ENCODE measurements at places on chromosomes 4 and X. TPM values are rescaled to one million over a fixed set of nuclear protein-coding genes. Genes with fewer than 3 reads are reported as not detected.
A peak's percentile ranks its signal among the peaks of the same experiment; 100 is the strongest.

The CD40LG gene
- total RNA-seq: not detected

The PWWP3B gene
- total RNA-seq: 6.8 TPM

The C4orf50 gene
- total RNA-seq: not detected

The VSIG4 gene
- 186 TPM for total RNA-seq

The TLR1 gene
- 5.3 TPM for total RNA-seq

The TMPRSS11F gene
- total RNA-seq: not detected

The TEX13B gene
- total RNA-seq: not detected

The MAP9 gene
- 14.9 TPM for total RNA-seq

The MAP3K15 gene
- total RNA-seq: 63.6 TPM

- H3K4me1 ChIP-seq: no peaks in the 10 kb centered on the region
- DNase-seq: no peak
- no peak overlapping the region for H3K4me3 ChIP-seq
- H3K36me3 ChIP-seq: no peaks in the 10 kb centered on the region
- H3K27ac ChIP-seq: no peak overlapping the region
These were observed 47.5 kb downstream of the CPZ start for GRCh38 chr4:8639777-8640720.

GRCh38 chr4:114272226-114272625 is 292.8 kb upstream of the ARSJ start:
- H3K36me3 ChIP-seq: no peaks in the 10 kb centered on the region
- H3K27ac ChIP-seq: no peak overlapping the region
- no peaks in the 10 kb centered on the region for H3K4me1 ChIP-seq
- DNase-seq: no peak
- no peak overlapping the region for H3K4me3 ChIP-seq

DNA sequence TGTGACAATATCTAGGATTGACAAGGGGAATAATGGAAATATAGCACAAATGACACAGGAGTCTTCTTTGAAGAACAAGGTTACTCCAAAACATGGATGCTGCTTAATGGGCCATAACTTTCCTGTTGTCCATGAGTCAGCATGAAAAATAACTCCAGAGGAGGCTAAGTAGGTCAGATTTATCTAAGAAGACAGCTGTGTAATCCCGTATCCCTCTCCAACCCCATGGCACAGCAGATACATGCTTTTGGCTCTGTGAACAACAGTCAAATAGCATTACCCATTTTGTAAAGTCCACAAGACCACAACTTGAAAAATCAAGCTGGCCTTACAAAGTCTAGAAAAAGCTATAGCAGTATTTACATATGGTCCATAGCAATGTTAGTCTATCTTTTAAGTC is 2.1 kb upstream of the TMEM131L start:
- H3K27ac ChIP-seq: no peak overlapping the region
- H3K36me3 ChIP-seq: no peaks in the 10 kb centered on the region
- no peak overlapping the region for H3K4me3 ChIP-seq

GRCh38 chrX:13015536-13016236 is 28.7 kb downstream of the FAM9C start:
- no peaks in the 10 kb centered on the region for H3K27me3 ChIP-seq
- no peak for DNase-seq
- peaks cover 21% of the 10 kb centered on the region for H3K4me1 ChIP-seq

GRCh38 chr4:1321486-1321885 is 25.5 kb upstream of the UVSSA start:
- peaks cover 38% of the 10 kb centered on the region for H3K36me3 ChIP-seq
- DNase-seq: no peak
- H3K4me3 ChIP-seq: no peak overlapping the region
- H3K4me1 ChIP-seq: no peaks in the 10 kb centered on the region

DNA sequence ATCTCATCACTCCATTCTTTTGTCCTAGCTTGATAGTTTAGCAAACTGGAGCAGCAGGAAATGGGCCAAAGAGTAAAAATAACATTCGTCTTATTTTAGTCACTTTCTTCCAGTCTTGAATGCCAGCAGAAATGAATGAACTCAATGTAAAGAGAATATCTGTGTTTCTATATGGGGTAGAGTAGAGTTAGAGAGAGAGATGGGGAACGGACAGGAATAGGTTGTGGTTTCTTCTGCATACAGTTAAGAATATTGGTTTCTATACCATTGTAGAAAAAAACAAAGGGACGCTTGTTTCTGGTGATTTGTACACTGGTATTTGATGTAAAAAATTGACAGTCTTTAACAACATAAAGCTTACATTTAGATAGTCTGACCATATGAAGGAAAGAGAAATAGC is 8.9 kb downstream of the GPR174 start:
- no peaks in the 10 kb centered on the region for H3K4me1 ChIP-seq
- no peak overlapping the region for H3K27ac ChIP-seq
- DNase-seq: no peak
- H3K4me3 ChIP-seq: no peak overlapping the region
- no peaks in the 10 kb centered on the region for H3K36me3 ChIP-seq

- no peaks in the 10 kb centered on the region for H3K27me3 ChIP-seq
- no peaks in the 10 kb centered on the region for H3K4me1 ChIP-seq
- DNase-seq: peak; percentile 18
- no peak overlapping the region for H3K4me3 ChIP-seq
- no peaks in the 10 kb centered on the region for H3K36me3 ChIP-seq
These were observed 133.8 kb downstream of the CPZ start for GRCh38 chr4:8726344-8726851.

GRCh38 chr4:132763465-132763864 is 385.6 kb upstream of the PCDH10 start:
- H3K36me3 ChIP-seq: no peaks in the 10 kb centered on the region
- H3K4me3 ChIP-seq: no peak overlapping the region
- no peak overlapping the region for H3K27ac ChIP-seq
